ENCODE measurements at places on chromosomes 2 and 18. TPM values are rescaled to one million over a fixed set of nuclear protein-coding genes. Genes with fewer than 3 reads are reported as not detected.
A peak's percentile ranks its signal among the peaks of the same experiment; 100 is the strongest.

DNA sequence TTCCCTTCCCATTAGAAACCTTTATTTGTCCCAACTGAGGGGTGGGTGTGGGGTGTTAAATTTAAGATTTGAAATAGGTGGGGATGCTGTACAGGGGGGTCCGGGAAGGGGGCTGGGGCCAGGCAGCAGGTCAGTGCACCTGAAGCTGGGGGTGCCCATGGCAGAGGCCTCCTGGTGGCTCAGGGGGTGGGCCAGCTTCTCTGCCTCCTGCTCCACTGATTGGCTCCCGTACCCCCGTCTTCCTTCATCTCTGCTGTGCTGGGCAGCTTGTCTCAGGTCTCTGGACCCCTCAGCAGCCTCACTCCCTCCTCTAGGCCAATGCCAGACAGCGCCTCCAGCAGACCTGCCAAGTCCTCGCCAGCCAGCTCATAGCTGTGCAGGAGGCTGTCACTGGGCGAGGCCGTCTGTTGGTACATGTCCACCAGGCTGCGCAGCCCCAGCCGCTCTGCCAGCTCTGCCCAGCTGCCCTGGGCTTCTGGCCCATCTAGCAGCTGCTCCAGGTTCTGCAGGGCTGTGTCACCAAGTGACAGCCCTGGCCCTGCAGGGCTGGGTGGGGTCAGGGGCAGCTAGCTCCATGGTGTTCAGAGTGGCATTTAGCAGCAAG, 2.0 kb upstream of the ANKRD62 start:
- DNase-seq: no peak

DNA sequence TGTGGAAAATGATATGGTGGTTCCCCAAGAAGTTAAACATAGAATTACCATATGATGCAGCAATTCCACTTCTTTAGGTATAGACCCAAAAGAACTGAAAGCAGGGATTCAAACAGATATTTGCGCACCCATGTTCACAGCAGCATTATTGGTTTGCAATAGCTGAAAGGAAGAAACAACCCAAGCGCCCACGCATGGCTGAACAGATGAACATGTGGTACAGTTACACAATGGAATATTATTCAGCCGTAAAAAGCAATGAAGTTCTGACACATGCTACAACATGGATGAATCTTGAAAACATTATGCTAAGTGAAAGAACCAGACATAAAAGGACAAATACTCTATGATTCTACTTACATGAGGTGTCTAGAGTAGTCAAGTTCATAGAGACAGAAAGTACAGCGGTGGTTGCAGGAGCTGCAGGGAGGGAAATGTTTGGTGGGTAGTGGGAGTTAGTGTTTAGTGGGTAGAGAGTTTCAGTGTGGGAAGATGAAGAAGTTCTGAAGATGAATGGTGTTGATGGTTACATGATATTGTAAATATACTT, 26.7 kb upstream of the ASPRV1 start:
- no peak for DNase-seq

Gene PPP3R1
- polyA plus RNA-seq: 5.5 TPM

GRCh38 chr18:55105873-55106272, 146.6 kb upstream of the CCDC68 start:
- DNase-seq: no peak

DNA sequence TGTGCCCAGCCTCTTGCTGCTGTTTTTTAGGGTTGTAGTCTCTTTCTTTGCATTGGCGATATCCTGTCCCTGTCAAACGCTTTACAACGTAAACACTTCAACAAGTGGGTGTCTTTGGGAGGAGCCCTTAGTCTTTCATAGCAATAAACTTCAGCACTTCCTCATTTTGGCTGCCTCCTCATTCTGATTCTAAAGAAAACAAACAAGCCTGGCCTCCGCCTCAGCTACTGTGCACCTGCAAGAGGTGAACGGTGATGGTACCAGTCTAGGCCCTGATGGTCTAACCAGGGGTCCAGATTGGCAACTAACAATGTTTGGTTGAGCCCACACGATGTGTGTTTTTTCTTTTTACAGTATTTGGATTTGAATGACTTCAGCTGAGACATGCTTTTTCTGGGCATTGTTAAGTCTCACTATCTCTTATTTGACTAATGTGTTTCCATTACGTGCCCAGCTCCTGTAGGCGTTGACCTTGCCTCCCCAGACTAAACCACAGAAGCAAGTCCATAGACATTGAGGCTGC, 53.2 kb upstream of the CUL3 start:
- no peak for DNase-seq

GRCh38 chr2:218471036-218471435, 52.1 kb downstream of the VIL1 start:
- no peak for DNase-seq

DNA sequence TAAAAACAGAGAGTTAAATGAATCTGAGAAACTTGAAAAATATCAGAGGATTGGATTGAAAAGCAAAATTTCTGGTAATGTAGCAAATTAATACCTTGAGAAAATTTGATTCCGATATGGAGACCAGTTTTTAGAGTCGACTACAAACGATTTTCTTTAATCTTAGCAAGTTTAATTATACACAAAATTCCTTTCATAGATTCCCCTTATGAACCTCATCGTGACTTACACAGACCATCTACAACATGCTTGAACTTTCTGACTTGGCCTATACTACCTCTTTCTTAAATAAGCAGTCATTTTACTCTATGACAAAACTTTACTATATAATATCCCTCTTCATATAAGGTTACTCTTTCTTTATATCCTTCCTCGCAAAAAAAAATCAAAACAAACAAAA, 769.6 kb upstream of the CRIM1 start:
- no peak for DNase-seq

- no peak for DNase-seq
Measured at GRCh38 chr2:179129574-179130238, 79.8 kb upstream of the CCDC141 start.

DNA sequence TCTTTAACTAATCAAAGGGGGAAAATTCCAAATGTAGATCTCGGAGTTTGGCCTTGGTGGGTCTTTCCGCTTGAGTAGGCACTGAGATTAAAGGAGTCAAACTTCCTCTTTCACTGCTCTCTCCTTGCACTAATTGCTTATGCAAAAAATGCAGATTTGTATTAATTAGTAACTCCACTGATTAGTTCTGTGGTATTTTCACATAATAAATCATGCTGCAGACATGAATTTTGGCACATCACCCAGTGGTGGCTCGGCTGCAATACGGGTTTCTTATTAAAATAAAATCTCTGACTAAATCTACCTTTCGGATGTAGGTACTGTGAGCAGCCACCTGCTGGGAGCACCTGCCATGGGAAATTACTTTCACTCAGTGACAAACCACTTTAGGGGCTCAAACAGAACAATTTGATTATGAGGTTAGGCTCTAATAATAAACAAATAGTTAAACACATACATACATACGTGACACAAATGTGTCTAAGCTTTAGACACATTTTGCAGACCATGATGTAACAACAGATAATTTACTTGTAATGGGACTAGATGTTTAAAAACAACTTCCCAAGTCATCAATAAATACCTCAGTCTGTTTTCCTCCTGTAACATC, 6.4 kb upstream of the NEUROD1 start:
- DNase-seq: no peak

- DNase-seq: peak; percentile 21
Measured at GRCh38 chr2:43484323-43484930, 111.4 kb downstream of the THADA start.

DNA sequence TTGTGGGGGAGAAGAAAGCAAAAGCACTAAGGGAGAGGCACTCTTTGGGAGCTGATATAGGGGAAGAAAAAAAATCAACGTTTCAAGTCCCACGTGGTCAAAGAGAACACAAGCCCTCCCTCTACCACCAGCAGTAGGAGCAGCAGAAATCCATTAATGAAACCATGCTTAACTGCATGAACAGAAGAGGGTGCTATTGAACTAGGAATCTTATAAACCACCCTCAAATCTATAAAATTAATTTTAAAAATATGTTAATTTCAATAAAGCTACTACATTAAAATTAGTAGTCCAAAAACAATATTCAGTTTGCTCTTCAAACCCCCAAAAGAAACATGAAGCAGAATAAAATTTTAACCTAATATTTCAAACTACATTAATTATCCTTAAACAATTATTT, 147.8 kb downstream of the TMEM18 start:
- no peak for DNase-seq

Gene UGT1A3
- not detected for polyA plus RNA-seq

DNA sequence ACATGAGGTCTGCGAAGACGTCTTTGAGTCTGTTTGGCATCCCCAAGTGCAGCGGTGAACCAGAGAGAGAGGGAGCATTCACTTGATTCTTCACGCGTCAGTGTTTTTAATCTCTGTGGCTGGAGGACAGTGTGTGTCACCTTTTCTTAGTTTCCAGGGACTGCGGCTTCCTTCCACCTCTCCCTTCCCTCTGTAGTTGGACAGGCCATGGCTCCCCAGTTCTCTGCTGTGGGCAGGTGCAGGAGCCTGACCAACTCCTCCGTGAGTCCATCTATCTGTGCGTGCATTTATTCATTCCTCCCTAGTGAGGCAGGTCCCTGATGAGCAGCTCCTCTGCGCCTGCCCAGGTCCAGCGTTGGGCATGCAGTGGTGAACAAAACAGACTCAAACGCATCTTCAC, 42.9 kb downstream of the AGAP1 start:
- DNase-seq: no peak

GRCh38 chr2:144796936-144797335, 277.0 kb upstream of the ZEB2 start:
- no peak for DNase-seq

- peak; percentile 33 for DNase-seq
Measured at GRCh38 chr2:101113441-101114267, 37.5 kb downstream of the TBC1D8 start.

GRCh38 chr18:67805261-67805660, 288.7 kb upstream of the DSEL start:
- DNase-seq: no peak

DNA sequence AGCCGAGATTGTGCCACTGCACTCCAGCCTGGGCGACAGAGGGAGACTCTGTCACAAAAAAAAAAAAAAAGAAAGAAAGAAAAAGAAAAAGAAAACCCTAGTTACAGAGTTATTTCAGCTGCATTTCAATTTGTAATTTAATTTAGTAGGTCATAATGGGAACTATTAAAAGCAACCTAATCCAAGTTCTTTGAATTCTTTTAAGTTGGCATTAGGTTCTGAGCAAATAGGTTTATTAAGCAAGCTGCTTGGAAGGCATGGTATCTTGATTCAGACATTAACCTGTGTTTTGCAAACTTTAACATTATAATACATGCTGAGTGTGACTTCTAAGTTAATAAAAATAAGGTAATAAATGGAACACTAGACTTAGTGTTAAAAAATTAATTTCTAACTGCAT, 29.8 kb upstream of the COBLL1 start:
- no peak for DNase-seq

Gene SATB2
- 1.4 TPM for polyA plus RNA-seq

DNA sequence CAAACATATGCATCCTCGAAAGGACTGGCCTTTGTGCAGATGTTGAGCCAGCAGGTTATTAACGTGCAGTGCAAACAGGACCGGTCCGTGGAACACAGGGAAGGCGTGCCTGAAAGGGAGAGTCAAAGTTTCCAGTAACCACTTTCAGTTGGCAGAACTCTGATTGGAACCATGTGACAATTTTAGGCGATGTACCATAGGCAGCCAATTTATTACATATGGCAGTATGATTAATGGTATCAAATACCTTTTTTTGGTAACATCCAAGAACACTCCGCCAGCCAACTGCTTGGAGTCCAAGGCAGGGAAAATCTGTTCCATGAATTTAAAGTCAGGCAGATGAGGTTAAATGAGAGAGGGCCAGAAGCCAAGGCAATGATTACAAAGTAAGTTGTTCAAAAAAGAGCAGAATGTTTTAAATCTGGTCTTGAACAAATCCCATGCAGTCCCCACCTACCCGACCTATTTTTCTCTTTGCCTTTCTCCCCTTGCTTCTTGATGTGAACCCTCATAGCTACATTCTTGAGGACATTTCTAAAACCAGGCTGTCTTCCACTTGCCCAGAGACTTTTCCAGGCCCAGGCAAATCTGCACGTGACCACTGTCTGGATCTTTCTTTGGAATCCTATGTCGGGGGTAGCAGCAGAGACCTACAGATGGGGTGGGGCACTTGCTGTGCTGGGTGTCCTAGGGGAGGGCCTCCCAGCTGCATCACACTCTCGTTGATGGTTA, 351.7 kb downstream of the HRH4 start:
- no peak for DNase-seq

GRCh38 chr2:173828189-173829142, 136.7 kb downstream of the SP3 start:
- DNase-seq: no peak

Gene LAMA3
- 0.76 TPM for polyA plus RNA-seq

DNA sequence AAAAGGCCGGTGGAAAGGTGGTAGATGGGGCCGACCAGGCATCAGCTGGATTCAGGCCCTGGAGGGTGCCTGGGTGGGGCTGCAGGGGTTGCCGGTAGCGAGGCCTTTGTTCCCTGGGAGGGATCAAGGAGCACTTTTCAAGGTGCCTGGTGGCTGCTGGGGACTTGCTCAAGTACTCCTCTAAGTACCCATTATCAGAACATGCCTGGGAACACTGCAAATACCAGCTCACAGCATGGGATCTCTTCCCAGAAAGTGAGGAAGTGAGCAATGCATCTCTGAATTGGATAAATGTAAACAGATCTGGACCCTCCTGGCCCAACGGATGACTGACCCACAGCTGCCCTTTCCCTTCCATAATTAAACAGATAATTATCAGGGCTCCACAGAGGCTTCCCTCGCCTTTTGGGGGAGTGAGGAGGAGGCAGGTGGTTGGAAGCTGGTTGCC, 210.5 kb downstream of the SH3RF3 start:
- no peak for DNase-seq

- no peak for DNase-seq
Measured at GRCh38 chr2:98486374-98486981, 41.8 kb downstream of the INPP4A start.

DNA sequence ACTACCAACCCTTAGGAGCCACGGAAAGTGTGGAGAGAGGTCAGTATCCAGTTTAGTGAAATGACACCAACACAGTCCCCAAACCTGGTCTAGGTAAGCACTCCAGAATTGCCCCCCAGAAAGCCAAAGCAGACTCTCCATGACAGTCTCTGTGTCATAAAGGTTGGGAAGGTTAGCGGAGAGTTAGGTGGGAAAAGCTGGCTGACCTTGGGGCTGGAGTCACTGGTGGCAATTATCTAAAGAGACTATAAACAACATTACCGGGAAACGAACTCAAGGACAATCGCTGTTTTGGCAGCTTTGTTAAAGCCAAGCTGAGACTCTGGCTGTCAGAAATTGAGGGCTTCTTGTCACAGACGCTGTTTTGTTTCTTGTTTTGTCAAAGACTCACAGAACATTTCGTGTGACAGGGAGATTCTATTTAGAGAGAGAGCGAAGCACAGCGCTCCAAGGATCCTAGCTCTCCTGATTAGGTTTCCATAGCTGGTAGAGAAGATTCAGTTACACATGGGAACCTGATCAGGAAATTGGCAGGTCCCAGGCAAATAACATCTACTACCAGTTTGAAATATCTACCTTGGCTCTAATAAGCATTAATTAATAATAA, 111.3 kb downstream of the LNPK start:
- no peak for DNase-seq

DNA sequence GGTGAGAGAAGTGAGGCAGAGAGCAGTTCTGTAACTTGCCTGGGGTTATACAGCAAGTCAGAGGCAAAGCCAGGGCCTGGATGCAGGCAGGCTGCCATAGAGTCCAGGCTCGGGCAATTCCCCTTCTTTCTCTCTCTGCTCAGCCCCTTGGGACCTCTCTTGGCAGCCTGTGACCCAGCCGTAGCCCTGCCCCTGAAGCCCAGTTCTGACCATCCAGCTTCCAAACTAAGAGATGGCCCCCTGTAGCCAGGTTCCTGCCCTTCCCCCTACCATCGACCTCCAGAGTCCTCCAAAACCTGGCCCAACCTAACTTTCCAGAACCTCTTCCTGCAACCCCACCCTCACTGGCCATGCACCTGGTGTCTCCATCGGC, 201.2 kb downstream of the CTIF start:
- no peak for DNase-seq
